Bronchial epithelial cell (primary cell): ENCODE measurements at places on chromosomes 11 and 22. TPM values are rescaled to one million over a fixed set of nuclear protein-coding genes. Genes with fewer than 3 reads are reported as not detected.

OR52I2 gene
- total RNA-seq = not detected in 2 replicates

- no peak for DNase-seq
Observed at GRCh38 chr11:71356904-71357303, 91.3 kb downstream of the DHCR7 start.

DNA sequence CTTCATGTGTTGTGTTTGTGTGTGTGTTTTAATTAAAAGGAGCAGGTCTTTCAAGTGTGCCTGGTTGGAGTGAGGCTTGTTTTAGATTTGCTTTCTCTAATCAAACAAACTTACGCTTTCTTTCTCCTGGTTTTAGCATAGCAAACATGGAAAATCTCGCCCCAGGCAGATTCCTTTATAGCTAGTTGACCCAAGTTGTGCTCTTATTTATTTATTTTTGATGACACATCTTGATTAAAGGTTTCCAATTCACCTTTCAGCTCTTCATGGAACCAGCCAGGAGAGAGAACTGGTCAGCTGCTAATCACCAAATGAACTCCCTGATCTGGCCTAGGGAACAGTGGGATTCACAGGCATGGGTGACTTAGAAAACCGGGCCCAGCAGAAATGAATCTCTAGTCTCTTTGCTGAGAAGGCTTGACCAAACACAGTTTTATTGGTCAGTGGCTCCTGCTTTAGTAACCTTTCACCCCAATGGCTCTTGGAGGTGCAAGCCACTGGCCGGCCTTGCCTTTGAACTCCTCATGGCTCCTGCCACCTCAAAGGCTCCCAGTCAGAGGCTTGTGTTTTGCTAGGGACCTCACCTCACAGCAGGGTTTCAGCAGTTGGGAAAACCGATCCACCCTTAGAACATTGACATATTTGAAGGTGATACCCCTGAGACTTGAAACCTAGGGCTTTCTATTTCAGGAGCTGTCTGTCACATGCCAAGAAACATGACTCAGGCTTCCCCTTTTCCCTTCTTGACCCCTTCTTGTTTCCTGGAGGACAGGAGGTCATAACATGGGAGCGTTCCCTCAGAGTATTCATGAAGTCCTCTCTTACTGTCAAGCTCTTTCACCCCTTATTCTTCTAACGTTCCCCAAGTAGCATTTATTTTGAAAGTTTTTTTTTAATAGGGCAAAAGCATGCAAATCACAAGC, 48.8 kb downstream of the EXT2 start:
- DNase-seq = peak; percentile 90

GRCh38 chr11:113505541-113506375, 30.6 kb upstream of the DRD2 start:
- DNase-seq = peak; percentile 69

HTR3A gene
- 0.26 TPM in 1 of 2 replicates, not detected in the other for total RNA-seq

PRRG4 gene
- 3.7 and 7.7 TPM in 2 replicates for total RNA-seq

DNA sequence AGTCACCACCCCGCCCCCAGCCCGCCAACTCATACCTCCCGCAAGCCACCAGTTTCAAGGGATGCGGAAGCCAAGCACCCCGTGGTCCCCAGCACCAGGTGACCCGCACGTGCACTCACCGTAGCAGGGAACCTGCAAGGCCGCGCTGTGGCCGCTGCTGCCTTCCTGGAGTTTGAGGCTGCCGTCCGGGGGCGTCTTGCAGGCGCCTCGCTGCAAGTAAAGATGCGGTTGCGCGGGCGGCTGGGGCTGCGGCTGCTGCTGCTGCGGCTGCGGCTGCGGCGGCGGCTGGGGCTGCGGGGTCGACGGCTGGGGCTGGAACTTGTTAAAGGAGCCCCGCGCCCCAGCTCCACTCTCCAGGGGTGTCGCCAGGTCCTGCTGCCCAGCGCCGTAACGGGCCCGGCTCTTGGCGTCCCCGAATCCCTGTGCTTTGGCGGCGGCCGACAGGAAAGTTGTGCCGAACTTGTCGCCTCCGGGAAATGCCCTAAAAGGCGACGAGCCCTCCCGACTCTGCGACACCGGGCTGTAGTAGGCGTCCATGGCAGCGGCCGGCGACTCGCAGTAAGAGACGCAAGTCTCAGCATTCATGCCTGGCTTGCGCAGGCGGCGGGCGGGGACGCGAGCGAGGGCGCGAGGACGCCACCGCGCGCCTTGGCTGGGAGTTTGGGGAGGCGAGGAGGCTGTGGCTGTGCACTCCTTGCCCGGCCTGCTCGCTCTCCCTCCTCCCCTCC, at the start of gene ALX4:
Gene ALX4 (minus strand): TSS at position 662 of the 728 bp plus-strand sequence. CDS start 77 bp downstream, at position 585.
- DNase-seq = no peak

VPS37C gene
- 8.7 and 11.3 TPM in 2 replicates for total RNA-seq

- DNase-seq = no peak
Observed at GRCh38 chr11:68658661-68659060, 25.7 kb upstream of the GAL start.

- DNase-seq = no peak
Observed at GRCh38 chr11:19316434-19316833, 75.7 kb upstream of the E2F8 start.

DNAJB7 gene
- total RNA-seq = not detected in 2 replicates

DNA sequence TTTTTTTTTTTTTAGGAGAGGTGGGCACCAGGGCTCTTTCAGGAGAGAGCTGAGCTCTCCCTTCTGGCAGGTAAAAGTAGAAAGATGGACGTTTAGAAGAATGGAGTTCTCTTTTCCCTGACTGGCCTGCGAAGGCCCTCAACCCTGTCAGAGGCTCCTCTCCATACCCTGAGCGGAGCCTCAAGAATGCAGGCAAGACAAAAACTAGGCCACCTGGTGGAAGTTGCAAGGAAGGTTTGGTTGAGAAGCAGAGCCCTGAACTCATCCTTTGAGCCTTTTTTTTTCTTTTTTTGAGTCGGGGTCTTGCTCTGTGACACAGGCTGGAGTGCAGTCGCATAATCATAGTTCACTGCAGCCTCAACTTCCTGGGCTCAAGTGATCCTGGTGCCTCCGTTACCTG, 1.4 kb downstream of the OTOG start:
- DNase-seq = no peak

- DNase-seq = no peak
Observed at GRCh38 chr11:8267831-8268529, 4.3 kb upstream of the LMO1 start.

- no peak for DNase-seq
Observed at GRCh38 chr22:41231369-41231768, 9.4 kb downstream of the CHADL start.

LRRC55 gene
- total RNA-seq = not detected in 2 replicates

CREB3L1 gene
- total RNA-seq = 0.13 and 0.53 TPM in 2 replicates

GRCh38 chr11:44575288-44575672, 9.8 kb downstream of the CD82 start:
- peak; percentile 88 for DNase-seq

DNA sequence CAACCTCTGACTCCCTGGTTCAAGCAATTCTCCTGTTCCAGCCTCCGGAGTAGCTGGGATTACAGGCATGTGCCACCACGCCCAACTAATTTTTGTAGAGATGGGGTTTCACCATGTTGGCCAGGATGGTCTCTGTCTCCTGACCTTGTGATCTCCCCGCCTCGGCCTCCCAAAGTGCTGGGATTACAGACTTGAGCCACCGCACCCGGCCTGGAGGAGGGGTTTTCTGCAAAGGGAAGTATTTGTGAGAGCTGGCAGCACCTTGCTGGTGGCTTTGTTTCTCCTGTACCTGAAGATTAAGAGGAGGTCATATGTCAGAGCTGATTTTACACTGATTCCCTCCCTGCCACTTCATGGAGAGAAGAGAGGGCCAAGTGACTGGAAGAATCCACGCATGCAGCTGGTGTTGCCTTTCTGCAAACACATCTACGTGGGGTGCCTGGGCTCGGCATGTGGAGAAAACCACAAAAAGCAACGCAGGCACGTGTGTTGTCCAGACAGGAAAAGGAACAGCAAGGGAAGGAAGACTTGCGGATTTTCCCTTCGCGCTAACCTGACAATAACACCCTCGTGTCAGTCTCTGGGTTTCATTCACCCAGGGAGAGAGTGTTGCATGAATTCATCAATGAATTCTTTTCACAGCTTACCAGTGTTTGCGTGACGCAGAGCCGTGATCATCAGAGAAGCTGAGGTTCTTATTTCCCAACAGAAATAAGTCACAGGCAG, 61.9 kb downstream of the TSPAN18 start:
- DNase-seq = no peak

OR51B2 gene
- not detected in 2 replicates for total RNA-seq
